ENCODE measurements at places on chromosomes 4 and X.
A peak's percentile ranks its signal among the peaks of the same experiment; 100 is the strongest.

GRCh38 chrX:130165181-130165702 lies 399 bp downstream of the AIFM1 start:
- DNase-seq = no peak

- peak; percentile 20 for DNase-seq
Measured at GRCh38 chrX:71998836-71999509, 88.3 kb downstream of the NHSL2 start.

GRCh38 chr4:532588-533317 lies 33.7 kb downstream of the PIGG start:
- no peak for DNase-seq

- DNase-seq = no peak
Measured at GRCh38 chrX:29699239-29699638, 516.1 kb upstream of the MAGEB2 start.

DNA sequence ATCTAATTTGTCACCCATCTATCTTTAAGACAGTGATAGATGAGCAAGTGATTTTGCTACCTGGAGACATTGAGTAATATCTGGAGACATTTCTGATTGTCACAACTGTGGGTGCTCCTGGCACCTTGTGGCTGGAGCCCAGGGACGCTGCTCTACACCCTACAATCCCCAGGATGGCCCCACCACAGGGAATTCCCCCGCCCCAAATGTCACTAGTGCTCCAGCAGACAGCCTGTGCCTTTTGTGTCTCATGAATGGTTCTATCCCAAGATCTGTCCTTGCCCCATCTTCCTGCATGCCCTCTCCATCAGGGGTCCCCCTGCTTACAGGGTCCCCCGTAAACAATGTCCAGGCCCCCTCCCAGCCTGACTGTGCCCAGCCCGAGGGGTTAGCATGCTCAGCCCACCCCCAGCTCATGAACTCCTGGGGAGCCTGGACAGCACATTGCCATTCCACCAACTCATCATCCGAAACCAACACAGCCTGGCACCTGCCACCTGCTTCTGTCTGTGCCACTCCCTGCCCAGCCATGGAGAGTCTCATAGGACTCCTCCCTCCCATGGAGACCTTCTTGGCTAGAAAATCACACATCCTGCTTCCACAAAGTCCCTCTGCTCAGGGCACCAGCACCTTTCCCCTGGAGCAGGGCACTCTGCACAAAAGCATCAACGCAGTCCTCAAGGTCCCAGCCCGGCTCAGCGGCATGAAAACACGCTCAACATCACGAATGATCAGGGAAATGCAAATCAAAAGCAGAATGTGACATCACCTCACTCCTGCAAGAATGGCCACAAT lies 5.7 kb downstream of the P2RY8 start:
- no peak for DNase-seq

- no peak for DNase-seq
Measured at GRCh38 chr4:159767406-159767805, 664.5 kb downstream of the RAPGEF2 start.

DNA sequence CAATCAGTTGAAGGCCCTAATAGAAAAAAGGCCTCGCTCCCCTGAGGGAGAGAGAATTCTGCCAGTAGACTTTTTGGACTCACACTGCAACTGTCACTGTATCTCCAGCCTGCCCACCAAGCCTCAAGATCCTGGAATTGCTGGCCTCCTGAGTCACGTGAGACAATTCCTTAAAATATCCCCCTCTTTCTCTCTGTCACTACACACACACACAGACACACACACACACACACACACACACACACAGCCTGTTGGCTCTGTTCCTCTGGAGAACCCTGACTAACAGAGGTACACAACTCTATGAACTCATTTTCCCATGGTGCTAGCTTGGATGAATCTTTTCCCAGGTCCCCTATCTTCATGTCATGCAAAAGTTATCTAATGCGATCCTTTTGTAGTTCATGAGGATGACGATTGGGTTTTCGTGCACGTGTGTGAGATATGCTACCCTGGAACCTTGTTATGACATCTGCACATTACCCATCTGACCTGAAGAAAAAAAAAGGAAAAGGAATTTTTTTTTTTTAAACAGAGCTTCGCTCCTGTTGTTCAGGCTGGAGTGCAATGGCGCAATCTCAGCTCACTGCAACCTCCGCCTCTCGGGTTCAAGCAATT lies 13.7 kb downstream of the CLRN2 start:
- no peak for DNase-seq

DNA sequence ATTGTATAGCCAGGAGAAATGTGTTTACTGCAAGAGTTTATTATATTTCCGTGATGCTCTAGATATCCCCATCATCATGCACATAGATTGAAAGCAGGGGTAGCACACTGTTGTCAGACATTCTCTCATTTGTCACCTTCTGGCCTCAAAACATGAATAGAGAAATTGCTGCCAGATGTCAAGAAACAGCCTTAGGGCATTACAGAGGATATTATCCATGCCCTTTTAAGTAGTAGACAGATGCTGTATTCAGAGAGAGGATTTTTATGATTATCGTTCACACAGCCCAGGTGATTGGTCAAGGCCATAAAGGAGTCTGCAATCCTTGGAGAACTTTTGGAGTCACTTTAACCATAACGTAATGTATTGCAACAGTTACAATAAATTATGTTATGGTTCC lies 1961.5 kb upstream of the TENM3 start:
- no peak for DNase-seq

DNA sequence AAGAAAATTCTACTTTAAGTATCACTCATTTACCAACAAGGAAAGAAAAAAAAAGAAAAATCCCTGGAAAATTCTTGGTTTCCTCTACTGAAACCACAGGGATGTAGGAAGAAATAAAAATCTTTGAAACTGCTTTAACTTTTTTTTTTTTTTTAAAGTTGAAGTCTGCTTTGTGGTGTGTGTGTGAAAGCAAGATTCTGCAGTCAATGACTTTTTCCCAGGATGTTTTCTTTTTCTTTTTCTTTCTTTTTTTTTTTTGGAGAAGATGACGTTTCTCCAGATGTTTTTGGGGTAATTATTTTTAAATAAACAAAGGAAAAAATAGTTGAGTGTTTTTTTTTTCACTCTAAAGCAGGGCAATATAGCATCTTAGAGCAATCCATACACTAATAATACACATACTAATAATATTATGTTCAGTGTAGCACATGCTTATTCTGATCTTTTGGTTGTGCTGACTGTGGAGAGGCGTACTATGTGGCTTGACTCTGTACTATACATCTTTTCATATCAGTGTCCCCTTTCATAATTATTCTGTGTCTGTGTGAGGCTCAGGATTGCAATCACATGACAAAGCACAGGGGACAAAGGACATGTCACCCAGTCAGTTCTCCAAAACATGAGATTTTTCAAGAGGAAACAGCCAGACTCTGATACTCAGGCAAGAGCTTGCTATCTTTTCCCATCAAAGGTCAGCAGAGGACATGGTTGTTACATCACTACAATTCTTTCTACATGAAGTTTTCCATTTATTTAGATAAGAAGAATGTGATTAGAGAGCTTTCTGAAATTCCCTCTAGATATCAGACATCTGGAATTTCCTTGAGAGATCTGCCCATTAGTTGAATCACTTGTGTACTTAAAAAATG lies 111.0 kb downstream of the PDE5A start:
- DNase-seq = no peak

- DNase-seq = no peak
Measured at GRCh38 chr4:95091272-95091671, 333.5 kb downstream of the BMPR1B start.

GRCh38 chrX:39017077-39017476 lies 215.8 kb downstream of the MID1IP1 start:
- DNase-seq = no peak

DNA sequence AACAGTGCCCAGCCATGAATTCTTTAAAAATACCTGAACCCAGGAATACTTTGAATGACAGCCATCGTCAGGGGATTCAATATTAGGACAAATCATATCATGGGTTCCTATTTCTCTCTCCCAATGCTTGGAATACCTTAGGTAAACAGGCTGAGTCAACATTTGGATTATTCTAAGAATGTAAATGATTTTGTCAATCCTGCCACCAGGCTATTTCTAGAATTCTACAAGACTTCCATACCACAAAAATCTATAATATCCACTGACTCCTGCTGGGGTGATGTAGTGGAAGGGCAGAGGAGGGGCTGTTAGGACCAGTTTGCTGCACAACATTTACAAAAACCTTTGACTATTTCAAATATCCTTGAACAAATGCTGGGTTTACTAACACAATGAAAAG lies 65.2 kb downstream of the IGFBP7 start:
- no peak for DNase-seq

DNA sequence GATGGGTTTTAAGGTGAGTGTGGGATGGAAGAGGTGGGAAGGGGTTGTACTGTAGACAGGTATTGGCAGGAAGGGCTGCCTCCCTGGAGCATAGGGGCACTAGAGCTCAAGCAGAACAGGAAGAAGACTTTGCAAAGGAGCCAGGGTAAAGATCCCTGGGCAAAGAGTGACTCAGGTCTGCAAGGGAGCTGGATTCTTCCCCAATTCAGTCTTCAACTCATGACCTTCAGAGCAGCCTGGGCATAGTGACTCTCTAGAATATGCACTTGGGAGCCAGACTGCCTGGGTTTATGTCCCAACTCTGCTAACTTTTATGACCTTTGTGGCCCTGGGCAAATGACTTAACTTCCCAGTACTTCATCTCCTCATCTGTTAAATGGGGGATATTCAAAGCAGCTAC lies 4.0 kb downstream of the LONRF3 start:
- no peak for DNase-seq

DNA sequence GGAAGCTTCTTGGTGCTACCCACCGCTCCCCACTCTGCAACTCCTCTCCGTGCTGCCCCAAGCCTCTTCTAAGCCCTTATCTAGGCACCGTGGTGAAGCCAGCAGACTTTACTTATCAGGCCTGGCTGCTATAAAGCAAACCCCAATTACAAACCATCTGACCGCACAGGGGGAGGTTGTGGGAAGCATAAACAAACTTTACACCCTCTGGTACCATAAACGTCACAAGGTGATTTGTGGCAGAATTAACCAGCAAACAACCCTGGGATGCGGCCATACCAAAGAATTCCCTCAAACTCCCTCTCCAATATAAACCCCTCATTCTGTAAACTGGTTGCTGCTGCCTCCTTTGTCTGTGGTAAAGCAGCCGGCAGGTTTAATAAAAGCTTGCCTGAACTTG lies 55.2 kb downstream of the MAGEC2 start:
- no peak for DNase-seq

GRCh38 chr4:101806914-101807313 lies 16.4 kb downstream of the BANK1 start:
- no peak for DNase-seq

GRCh38 chr4:180234730-180235129 lies 2008.5 kb upstream of the TENM3 start:
- DNase-seq = no peak

GRCh38 chr4:3451956-3452355 lies 10.2 kb downstream of the HGFAC start:
- no peak for DNase-seq

- DNase-seq = peak; percentile 26
Measured at GRCh38 chr4:76199664-76200211, 13.9 kb downstream of the SCARB2 start.

DNA sequence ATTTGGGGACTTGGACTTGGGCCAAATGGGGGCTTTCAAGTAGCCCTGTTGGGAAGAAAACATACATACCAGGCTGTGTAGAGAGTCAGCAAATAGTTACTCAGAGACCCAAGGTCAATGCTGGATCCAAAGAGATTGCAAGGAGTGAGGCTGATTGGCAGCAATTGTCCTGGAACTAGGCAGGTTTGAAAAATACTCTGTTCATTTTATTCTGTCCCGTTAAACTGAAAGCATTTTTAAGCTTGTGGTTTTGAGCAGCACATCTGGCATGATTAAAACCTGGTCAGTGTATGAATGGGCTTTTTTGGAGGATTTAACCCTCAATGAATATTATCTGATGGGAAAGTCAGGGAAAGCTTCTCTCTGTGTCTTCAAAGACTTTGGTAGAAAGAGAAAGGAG lies 294.3 kb upstream of the BOD1L1 start:
- no peak for DNase-seq

- DNase-seq = no peak
Measured at GRCh38 chr4:88891636-88892035, 165.3 kb downstream of the FAM13A start.

DNA sequence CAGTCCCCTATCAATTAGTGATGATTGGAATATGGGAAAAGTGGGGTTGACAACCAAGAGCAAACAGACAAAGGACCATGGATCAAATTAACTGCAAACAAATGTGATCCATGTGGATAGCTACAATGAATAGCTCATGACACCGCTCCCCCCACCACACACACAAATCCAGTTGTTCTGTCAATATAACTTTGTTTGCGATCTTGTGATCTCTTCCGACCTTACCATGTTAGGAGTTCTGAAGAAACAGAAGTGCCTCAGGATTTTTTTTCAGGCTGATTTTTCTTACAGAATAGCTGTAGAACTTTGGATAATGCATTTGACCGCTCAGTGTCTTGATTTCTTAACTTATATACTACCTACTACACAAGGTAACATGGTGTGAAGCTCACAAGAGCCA lies 116.6 kb downstream of the SH2D1A start:
- DNase-seq = no peak

- no peak for DNase-seq
Measured at GRCh38 chr4:70426789-70427188, 29.0 kb downstream of the OPRPN start.

DNA sequence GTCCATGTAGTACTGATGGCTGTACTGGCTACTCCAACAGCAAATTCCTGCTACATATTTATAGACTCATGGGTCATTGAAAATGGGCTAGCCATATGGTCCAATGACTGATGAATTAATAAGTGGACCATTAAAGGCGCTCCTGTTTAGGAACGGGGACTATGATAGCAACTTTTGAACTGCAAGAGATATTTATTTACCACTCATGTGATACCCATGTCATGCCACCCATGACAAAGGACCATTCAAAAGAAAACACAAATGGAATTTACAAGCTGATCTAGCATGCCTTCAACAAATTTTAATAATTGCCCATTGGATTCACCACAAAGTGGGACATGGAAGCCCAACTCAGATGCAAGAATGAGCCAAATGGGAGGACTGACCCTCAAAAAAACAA lies 240.0 kb upstream of the GALNTL6 start:
- no peak for DNase-seq

- no peak for DNase-seq
Measured at GRCh38 chrX:153800177-153800722, 5.8 kb downstream of the SSR4 start.

GRCh38 chr4:174591243-174592021 lies 69.1 kb upstream of the HPGD start:
- no peak for DNase-seq

- DNase-seq = no peak
Measured at GRCh38 chrX:106247162-106247561, 79.1 kb downstream of the PWWP3B start.

GRCh38 chr4:120853161-120853935 lies 69.2 kb downstream of the PRDM5 start:
- no peak for DNase-seq

GRCh38 chrX:39133971-39134370 lies 332.7 kb downstream of the MID1IP1 start:
- DNase-seq = no peak

DNA sequence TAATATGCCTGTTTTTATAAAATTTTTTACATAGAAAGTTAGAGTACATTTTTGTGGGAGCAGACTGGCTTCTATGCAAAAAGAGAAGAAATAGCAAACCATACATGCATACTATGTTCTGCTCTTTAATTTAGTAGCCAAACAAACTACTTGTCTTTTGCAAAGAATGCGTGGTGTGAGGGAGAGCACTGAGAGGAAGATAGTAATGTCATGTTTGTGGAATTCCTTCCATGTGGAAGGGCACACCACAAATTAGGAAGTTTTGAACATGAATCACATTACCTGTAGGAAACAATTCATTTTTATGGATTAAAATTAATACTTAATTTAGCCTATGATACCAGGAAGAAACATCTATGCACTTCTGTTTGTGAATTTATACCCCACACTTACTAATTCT lies 1529.1 kb upstream of the ADGRL3 start:
- no peak for DNase-seq
